ENCODE measurements at places on chromosomes 1 and 21.

DNA sequence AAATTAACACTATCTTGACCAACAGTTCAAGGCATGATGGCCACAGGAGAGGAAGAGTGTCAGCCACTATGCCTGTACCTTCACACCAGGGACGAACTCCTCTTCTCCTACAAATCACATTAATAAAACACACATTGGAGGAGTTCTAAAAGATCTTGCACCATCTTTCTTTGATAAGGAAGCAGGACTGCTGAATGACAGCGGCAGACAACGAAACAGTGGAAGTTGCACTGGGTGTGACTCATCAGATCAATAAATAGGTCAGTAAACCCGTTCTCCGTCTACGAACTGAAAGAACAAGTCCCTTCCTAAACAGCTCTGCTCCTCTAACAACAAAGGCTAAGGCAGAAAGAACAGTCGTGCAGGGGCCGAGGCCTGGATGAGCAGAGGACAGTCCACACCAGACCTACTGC is 23.1 kb downstream of the UBE2G2 start:
- no peak for DNase-seq

- no peak for DNase-seq
Observed at GRCh38 chr1:25740071-25740470, 59.9 kb upstream of the SELENON start.

DNA sequence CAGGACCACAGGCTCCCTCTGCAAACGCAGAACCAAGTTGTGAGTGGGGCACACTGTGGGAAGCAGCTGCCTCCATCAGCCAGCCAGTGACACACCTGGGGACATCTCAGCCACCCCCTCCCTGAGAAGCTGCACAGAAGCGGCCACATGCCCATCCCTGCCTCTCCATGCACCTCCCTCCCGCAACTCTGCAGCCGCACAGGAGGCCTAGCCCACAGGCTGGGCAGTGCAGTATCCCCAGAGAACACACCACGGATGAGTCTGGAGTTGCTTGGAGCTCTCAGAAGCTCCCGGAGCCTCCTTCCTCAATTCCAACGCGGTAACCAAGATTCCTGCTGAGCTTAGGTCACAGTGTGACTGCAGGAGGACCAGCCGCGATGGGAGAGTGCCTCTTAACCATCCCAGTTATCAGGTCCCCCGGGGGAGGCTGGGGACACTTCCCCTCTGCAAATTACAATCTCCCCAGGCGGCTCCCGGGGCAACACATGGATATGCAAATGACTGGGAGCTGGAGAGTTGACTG is 1.2 kb upstream of the WNT3A start:
- DNase-seq: no peak

GRCh38 chr1:185566995-185567394 is 167.2 kb upstream of the HMCN1 start:
- DNase-seq: no peak

- DNase-seq: no peak
Observed at GRCh38 chr1:42429603-42430002, 26.2 kb downstream of the ZMYND12 start.

DNA sequence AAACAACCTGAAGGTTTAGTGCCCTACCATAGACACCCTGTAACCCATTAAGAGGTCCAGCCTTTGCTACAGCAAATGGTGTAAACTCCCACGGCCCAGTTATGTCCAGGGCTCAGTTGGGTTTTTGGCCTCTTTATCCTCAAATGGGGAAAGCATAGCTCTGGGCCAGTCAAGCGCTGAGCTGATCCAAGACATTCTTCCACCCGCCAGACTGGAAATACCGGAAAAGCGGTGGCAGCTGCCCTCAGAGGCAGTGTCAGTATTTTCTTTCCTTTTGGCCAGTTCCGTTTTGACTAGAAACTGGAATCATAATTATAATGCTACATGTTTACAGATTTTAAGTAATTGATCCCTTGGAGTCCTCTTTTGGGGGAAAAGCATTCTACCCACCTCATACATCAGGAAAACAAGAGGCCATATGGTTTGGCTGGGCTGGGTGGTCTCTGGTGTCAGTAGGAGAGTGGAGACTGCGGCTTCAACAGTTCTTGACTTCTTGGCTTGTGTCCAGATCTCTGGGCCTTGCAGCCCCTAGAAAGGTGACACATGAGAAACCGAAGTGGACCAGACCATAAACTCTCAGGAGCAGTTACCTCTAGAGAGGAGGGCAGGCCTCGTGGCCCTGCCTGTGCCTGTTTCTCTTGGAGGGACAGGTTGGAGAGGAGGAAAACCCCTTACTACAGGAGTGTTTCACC is 30.2 kb upstream of the CLDN14 start:
- no peak for DNase-seq

- no peak for DNase-seq
Observed at GRCh38 chr1:26696119-26696653, 371 bp downstream of the ARID1A start.

- DNase-seq: no peak
Observed at GRCh38 chr1:53220962-53221286, 490 bp upstream of the CZIB start.

DNA sequence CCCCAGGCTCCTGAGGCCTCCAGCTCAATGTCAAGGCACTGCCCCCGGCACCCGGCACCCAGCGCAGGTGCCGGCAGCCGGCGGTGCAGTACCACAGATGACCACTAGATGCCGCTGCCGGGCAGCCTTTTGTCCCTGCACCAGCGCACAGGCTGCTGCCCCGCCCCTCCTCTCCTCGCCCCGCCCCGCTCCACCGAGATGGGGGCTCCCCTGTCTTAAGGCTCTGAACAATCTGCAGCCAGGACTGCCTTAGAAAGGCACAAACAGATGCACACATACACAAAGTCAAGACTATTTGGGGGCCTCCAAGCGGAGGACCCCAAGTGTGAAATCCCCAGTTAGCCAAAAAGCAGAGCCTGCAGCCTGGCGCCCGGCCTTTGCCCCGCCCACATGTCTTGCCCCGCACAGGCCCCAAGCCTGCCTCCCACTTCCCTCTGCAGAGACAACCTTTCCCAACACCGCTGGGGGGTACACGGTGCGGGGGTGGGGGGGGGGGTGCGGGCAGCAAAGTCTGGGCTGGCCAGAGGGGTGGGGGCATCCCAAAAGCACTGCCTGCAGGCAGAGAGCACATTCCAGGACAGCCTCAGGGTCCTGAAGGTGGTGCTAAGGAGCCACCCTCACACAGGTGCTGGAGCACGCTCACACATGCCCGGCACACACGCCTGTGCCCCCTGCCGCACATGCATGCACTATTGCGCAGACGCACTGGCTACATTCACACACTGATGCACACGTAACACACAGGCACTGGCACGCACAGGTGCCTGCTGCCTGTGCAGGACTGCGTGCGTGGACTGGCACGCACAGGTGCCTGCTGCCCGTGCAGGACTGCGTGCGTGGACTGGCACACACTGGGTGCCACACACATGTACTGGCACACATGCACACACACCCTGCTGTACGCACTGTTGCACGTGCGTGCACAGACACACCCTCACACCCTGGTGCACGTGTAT is 37.1 kb downstream of the ARHGEF16 start:
- peak; percentile 93 for DNase-seq

- DNase-seq: peak; percentile 73
Observed at GRCh38 chr1:20100632-20101355, 18.5 kb downstream of the PLA2G2D start.

- no peak for DNase-seq
Observed at GRCh38 chr1:20972855-20973254, 185.7 kb upstream of the HP1BP3 start.

DNA sequence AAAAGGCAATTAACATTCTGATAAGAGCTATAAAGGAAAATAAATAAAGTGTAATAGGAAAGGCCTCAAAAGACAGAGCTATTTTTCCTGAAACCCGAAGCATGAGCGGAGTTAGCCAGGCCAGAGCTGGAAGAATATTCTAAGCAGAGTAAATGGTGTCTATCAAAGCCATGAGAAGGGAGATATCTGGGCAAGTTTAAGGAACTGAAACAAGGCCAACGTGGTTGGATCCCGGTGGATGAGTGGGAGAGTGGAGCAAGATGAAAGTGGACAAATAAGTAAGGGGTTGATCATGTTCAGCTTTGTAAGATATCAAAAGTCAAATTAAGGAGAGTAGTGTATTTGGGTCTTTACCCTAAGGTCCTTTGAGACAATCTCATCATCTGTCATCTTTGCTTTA is 234.0 kb downstream of the TM2D1 start:
- no peak for DNase-seq

- no peak for DNase-seq
Observed at GRCh38 chr1:178075333-178075732, 18.6 kb upstream of the RASAL2 start.

- no peak for DNase-seq
Observed at GRCh38 chr1:45995298-45995697, 137.1 kb downstream of the PIK3R3 start.

DNA sequence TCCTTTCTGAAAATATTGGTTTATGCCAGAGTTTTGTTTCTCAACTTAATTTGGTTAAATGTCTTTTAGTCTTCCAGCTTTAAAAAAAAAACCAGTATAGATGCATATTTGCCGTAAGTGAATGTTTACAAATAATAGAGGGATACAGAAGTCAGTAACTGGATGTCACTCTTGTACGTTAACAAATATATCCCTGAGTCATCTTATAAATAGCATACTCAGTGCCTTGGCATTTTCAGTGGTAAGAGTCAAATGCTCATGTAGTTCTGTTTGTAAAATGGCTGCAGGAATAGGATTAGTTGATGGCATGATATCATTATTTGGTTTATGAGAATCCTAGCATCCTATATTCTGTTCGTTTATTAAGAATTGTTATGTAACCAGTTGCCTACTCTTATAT is 55.4 kb downstream of the SPEN start:
- peak; percentile 26 for DNase-seq

DNA sequence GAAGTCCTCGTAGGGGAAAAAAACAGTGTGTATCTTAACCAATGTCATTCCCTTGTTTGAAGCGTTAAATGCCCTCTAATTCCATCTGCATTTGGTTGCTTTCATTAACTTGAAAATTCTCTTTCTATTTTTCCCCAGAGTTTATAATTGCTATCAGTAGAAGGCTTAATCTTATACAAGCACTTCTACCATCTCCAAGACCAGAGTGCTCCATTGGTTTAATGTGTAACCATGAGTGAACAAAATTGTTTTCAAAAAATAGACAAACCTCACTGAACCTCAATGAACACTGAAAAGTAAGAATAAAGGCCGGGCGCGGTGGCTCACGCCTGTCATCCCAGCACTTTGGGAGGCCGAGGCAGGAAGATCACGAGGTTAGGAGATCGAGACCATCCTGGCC is 141.3 kb downstream of the RGS7 start:
- DNase-seq: no peak

- DNase-seq: peak; percentile 9
Observed at GRCh38 chr1:239386453-239387303, at the start of gene CHRM3. TSS of gene CHRM3 (plus strand) at chr1:239386568. CDS start at chr1:239907452, 520,884 bp downstream.

- DNase-seq: no peak
Observed at GRCh38 chr1:167491586-167492461, 26.5 kb downstream of the CD247 start.

- no peak for DNase-seq
Observed at GRCh38 chr1:94349853-94350252, 68.3 kb upstream of the ABCD3 start.
